Activated T-cell treated with anti-CD3 and anti-CD28 coated beads, Interleukin-2, amount 50 U/mL, for 1 hour (primary cell): ENCODE measurements at places on chromosomes 1 and 21.

DNA sequence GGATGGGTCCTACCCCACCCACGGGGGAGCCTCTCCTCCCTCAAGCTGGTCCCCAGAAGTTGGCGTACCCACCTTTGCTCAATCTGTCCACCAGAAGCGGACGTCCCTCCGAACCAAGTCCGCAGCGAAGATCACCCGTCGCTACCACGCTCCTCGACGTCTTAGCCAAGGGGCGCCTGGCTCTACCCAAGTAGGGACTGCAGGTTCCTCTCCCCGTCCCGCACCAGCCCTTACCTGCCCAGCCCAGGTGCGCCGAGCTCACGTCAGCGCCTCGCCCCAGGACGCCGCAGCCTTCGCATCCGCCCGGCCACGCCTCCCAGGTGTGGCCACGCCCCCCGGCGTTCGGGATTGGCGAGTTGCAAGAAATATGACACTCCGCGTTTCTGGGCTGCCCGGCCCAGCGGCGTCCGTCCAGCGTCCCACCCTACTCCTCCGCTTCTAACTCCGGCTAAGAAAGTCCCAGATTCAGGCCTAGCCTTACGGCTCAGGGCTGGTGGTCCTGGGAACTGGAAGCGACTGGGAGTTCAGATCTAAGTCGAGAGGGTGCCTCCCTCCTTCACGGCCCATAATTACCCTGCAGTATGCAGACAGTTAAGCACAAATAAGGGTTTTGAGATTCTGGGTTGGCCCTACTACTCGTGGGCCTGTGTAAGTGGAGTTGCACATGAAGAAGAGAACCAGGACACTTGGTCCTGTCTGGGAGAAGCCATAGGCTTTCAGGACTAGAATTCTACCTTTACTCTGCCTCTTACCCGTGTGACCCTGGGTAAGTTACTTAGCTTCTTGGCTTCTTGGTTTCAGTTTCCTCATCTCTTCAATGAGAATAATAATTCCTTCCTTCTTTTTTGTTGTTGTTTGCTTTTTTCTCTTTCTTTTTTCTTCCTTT lies at the start of gene IRF6:
IRF6 (minus strand) TSS at position 268 of the 886 bp plus-strand sequence. CDS start 4,729 bp downstream, outside the sequence.
- DNase-seq: peak; percentile 86

- DNase-seq: no peak
Measured at GRCh38 chr1:76330991-76331603, 256.6 kb downstream of the ST6GALNAC3 start.

DNA sequence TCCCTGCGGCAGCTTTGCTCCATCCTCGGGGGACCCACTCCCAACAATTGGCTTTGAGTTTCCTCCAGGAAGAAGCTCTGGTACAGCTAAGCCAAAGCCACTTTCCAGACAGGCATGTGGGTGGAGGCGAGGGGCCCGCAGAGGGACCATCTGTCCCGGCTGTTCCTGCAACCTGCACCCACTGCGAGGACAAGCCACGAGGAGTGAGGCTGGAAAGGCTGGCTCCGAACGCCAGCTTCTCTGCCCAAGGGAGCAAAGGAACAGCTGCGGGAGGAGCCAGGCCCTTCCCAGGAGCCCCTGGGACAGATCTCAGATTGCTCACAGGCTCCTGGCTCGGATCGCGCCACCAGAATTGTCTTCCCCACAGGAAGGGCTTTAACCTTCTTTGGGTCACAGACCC lies 28.3 kb upstream of the PEF1 start:
- no peak for DNase-seq

- peak; percentile 78 for DNase-seq
Measured at GRCh38 chr21:42220138-42220701, 1.3 kb downstream of the ABCG1 start.

DNA sequence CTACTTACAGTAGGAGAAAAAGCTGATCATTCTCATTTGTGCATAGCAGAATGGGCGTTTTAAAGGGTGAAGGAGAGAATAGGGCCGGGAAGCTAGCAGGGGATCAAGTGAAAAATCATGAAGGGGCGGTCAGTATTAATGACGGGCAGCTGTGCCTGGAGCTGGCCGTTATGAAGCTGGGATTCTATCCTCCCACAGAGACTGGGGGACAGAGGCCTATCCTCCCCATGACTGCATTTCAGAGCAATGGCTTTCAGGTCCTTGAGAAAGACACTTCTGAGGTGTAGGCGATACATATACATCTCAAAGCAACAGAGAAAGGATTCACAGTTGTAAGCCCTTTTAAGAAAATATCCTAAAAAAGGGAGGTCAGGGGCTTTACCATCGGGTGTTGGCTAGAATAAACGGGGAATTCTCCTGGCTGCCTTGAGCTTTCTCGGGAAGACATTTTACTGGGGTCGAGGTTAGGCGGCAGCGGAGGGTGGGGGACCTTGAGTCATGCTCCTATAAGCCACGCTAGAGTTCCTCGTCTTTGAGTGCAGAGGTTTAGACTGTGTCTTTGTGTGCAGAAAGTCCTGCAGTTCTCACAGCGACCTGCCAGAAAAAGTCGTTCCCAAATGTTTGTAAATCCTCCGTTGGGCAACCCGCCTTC lies 559 bp upstream of the MTARC2 start:
- DNase-seq: no peak

DNA sequence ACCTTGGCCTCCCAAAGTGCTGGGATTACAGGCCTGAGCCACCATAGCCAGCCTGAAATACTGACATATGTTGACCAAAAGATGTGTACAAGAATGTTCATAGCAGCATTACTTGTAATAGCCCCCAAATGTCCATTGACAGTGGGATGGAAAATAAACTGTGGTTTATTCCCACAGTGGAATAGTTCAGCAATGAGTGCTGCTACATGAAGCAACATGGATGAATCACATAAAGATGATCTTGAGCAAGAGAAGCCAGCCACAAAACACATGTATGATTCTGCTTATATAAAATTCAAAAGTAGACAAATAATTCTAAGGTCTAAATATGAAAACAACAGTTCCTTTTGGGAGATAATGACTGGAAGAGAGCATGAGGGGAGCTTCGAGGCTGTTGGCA lies 9.1 kb upstream of the CREG1 start:
- DNase-seq: no peak

DNA sequence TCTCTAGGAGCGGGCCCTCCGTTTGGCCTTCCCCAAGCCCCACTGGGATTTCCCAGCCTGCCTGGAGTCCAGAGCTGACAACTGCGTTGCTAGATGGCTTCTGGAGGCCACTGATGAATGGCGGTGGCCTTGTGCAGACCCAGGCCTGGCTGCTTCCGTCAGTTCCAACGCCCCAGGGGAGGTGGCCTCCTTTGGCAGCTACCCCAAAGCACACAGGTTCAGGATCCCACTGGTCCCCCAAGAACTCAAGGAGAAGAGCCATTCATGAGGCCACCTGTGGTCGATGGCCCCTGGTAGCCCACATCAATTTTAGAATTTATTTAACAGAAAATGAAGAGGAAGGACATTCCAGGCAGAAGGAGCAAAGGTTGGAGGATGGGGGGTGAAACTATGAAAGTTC lies 85.2 kb downstream of the LACTBL1 start:
- DNase-seq: no peak

DNA sequence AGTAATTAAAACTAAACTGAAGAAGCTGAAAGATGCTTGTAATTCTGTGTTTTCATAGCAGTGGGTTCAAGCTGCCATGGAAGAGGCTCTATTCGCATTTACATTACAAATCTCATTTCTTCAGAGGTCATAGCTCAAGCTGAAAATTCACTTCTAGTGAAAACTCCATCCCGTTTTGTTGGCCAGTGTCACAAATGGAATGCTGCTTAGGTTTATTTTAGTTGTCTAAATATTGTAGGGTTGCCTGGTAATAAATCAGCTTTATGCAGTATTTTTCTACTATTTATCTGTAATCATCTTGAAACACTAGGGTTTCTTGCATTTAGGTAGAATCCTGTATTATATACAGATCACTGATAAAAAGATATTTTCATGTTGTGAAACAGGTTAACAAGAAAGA lies 240.6 kb downstream of the PTBP2 start:
- DNase-seq: no peak

DNA sequence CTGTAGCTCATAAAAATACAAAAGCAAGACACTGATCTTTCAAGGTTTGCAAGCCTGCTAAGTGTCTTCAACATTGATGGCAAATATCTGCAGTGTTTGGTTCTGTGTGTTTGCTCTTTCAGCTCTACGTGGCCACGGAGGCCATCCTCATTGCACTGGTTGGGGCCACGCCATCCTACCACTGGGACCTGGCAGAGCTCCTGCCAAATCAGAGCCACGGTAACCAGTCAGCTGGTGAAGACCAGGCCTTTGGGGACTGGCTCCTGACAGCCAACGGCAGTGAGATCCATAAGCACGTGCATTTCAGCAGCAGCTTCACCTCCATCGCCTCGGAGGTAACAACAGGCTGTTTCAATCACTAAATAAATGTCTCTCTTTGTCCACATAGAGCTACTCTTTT lies 15.6 kb downstream of the SLC22A15 start:
- no peak for DNase-seq

- DNase-seq: no peak
Measured at GRCh38 chr1:232965912-232966217, 15.5 kb downstream of the NTPCR start.

GRCh38 chr1:158818560-158818959 lies 12.6 kb upstream of the MNDA start:
- DNase-seq: no peak

DNA sequence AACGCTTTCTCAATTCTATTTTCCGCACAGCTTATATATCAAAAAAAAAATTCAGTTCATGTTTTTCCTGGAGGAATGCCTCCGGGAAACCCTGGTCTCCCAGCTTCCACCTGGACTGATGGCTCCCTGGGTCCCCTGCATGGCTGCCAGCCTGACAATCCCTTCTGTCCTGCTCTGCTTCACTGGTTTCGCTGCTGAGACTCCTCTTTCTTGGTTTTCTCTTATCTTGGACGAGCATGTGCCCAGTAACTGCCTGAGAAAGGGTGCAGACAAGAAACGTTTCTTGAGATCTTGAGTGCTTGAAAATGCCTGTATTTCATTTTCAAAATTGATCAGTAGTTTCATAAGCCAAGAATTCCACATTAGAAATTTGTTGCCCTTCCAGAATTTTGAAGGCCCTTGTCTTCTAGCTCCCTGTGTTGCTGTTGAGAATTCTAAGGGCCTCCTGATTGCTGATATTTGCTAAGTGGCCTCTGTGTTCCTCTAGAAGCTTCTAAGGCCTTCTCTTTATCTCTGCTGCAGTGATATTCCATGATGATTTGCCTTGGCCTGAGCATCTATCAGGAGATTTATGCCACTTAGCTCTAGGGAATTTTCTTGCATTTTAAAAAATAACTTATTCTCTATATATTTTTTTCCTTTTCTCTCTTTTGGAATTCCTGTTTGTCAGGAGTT lies 44.7 kb downstream of the ETS2 start:
- DNase-seq: no peak

DNA sequence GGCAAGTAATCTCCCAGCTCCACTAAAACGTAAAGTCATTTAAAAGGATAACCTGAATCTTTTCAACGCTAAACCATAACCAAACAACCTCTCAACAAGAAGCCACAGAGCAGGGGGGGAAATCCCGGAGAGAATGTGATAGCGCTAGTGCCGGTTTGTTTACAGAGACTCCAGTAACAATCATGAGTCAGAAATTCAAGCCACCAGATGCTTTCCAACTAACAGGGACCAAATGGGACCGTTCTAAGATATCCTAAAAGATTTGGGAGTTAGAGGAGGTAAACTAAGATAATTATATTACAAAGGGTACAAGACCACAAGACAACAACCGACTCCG lies 825 bp downstream of the DCAF8 start:
- DNase-seq: peak; percentile 58

DNA sequence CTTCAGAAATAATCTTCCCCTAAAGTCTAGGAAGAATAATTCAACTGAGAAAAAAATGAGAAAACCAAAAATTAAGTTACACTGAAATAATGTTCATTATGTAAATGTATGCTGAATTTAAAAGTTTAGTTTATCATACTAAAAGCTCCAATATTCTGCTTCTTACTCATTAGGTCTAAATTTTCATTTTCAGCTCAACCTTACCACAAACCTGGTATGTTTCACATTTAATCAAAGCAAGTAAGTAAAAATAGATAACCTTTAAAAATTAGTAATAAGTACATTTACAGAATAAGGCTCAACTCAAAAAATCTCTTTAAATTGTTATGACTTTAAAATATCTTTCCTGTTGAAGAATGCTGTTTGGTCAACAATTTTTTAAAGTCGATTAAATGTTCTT lies 15.0 kb downstream of the BTG3 start:
- DNase-seq: no peak

GRCh38 chr1:106276871-106277270 lies 779.6 kb upstream of the PRMT6 start:
- DNase-seq: no peak

- DNase-seq: no peak
Measured at GRCh38 chr1:90325168-90325567, 330.3 kb downstream of the ZNF326 start.

DNA sequence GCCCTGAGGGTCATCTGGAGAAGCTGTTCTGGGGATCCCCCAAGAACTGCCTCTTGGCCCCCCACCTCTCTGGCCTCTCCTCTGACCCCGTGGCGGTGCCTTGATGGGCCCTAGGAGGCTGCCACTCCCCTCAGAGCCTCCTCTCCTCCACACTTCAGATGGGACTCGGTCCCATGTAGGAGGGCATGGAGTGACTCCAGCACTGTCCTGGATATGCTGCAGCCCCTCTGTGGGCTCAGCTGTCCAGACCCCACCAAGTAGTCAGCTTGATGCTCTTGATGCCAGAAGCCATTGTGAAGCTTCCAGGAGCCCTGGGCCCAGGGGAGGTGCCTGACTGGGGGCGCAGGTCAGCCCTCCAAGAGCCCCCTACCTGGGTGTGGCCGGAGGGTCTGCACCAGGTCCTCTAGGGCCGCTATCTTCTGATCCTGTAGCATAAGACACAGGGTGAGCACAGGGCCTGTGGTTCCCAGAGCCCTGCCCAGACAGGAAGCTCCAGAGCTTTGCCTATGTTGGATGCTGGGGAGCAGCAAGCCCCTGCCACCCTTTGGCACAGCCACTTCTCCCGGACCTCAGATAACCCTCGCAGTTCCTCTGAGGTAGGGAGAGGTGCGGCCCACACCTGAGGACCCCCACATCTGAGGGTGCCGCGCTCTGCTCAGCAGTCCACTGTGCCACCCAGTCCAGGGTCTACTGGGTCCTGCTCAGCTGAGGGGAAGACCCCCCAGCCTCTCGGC lies 9.2 kb downstream of the UBXN11 start:
- no peak for DNase-seq

DNA sequence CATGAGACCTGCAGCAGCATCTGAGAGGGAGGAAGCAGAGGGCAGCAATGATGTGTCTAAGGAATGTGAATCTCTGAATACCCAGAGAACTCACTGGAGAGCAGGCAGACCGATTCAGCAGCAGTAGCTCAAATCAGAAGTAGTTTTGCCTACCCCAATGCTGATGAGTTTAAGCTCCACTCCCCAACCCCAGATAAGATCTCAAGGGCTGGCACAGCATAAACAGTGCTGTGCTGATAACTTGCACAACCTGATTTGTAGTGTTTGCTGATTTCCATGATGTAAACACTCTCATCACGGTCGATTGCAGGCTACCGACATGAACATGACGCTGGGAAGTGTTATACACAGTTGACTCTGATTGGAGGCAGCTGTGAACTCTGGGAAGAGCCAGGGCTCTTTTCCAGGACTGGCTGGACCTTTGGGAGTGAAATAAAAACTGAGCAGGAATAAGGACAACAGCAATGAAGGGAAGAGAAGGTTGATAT lies 11.2 kb upstream of the HMGCS2 start:
- no peak for DNase-seq

GRCh38 chr1:5475572-5475971 lies 516.7 kb downstream of the NPHP4 start:
- DNase-seq: no peak

- DNase-seq: no peak
Measured at GRCh38 chr1:109984190-109984455, 442 bp upstream of the AHCYL1 start.
